ENCODE measurements at places on chromosomes 13 and 19.

DNA sequence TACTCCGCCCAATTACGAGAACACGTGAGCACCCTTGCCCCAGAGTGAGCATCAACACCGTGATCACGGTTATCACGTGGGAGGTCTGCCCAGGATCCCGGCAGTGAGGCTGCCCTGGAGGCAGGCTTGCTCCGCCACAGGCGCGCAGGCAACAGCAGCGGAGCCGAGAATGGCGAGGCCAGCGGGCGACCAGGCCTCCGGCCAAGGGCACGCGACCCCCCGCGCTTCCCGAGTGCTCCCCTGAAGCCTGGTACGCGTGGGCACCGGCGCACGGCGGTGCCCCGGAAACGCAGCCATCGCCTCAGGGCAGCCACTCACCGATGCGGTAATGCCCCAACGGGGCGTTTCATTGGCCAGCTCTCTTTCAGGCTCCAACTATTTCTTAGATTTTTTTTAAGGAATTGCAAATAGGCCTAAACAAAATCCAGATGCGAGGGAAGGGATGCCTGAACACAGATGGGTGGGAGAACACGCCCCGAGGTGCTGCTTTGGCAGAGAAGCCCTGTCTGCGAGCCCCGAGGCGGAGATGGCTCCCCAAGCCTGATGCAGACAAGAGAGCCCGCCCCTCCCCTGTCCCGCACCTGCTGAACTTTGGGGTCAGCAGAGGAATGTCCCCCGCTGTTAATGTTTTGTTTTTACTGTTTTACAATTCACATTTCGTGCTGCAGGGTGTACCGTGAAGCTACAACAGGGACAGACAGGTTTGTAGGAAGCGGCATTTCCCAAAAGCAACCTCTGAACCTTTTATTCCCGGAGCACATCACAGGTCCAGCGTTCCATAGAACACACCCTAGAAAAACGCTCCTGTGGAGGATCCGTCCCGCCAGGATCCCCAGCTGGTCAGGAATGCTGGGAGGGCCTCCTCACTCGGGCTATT lies 132.7 kb downstream of the ZDHHC20 start:
- peak; percentile 23 for DNase-seq

GRCh38 chr13:79043208-79043607 lies 362.8 kb downstream of the RBM26 start:
- no peak for DNase-seq

DNA sequence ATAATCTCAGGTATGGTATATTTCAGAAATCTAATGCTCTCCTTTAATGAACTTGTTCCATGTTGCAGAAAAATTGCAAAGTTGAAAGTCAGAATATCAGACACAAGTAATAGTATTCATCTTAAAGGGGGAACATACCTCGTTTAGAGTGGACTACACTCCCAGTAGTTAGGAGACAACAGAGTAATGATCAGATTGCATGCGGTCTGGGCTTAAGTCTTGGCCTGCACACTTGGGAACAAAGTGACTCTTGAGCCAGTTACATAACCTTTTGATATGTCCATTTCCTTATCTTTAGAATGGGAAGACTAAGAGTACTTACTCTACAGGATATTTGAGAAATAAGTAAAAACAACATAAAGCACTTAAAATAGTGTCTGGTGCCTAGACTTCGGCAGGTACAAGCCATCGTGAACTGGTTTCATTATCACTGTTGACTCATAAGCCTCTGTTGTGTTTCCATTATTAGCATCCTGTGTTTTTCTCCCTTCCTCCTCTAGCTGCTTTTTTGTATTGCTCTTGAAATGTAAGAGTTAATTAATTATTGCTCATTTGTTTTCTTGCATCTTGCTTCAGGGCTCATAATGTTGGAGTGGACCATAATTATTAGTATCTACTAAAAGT lies 53.0 kb downstream of the DPY19L3 start:
- peak; percentile 26 for DNase-seq

DNA sequence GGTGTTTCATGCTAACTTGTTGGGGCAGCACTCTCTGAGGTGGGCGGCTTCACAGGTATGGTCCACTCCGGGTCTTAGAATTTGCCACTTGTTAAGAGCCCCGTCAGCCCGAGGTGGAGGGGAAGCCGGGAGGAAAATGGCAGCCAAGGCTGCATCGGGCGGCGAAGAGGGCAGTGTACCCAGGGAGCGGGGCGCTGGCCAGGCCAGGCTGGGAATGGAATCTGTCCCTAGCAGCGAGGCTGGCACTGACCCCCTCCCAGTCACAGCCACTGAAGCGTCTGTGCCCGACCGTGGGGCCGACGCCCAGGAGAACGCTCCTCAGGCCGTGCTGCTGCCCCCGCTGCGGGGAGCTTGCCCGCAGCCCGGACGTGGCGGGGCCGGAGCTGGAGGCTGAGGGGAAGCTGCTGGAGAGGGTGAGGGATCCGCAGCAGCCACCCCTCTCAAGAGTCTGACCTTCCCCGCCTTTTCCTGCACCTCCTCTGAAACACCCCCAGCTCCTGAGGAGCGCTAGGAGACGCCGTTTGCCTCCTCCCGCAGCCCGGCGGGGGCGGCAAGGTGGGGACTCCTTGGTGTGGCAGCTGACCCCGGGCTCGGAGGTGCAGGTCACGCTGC lies 313.8 kb upstream of the SPRY2 start:
- DNase-seq, result peak; percentile 9

GRCh38 chr13:21256351-21256761 lies 79.9 kb downstream of the MRPL57 start:
- no peak for DNase-seq

GRCh38 chr13:110138010-110138699 lies 168.8 kb downstream of the COL4A1 start:
- peak; percentile 83 for DNase-seq

DNA sequence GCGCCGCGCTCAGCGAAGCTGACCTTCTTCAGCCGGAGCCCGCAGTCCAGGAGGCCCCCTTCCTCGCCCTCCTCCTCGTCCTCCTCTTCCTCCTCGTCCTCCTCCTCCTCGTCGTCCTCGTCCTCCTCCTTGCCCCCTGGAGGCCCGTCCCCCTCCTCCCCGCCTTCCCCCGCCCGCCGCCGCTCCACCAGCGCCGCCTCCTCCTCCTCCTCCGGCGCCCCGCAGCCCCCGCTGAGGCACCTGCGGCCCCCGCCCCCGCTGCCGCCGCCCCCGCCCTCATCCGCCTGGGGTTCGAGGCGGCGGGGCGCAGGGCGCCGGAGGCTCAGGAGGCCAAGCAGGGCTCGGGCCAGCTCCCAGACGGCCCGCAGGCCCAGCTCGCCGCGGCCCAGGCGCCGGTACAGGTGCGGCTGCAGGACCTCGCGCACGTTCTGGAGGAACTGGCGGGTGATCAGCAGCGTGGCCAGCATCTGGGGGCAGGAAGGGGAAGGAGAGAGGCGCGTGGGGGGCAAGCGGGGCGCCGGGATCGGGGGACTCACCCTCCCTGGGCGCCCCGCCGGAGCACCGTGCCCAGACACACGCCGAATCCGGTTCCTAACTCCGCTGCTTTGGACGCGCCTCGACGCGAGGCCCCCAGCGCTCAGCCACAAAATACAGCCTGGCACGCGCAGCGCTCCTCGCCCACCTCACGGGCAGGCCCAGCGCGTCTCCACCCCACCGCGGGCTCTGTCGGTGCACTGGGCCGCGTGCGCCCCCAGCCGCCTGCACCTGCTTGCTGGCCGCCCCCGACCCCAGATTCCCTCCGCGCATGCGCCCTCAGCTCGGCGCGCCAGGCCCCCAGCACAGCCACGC lies 5.9 kb downstream of the ANO8 start:
- no peak for DNase-seq

GRCh38 chr13:99385940-99386339 lies 78.7 kb upstream of the GPR183 start:
- DNase-seq, result no peak

GRCh38 chr13:103451656-103452055 lies 385.4 kb upstream of the SLC10A2 start:
- no peak for DNase-seq

DNA sequence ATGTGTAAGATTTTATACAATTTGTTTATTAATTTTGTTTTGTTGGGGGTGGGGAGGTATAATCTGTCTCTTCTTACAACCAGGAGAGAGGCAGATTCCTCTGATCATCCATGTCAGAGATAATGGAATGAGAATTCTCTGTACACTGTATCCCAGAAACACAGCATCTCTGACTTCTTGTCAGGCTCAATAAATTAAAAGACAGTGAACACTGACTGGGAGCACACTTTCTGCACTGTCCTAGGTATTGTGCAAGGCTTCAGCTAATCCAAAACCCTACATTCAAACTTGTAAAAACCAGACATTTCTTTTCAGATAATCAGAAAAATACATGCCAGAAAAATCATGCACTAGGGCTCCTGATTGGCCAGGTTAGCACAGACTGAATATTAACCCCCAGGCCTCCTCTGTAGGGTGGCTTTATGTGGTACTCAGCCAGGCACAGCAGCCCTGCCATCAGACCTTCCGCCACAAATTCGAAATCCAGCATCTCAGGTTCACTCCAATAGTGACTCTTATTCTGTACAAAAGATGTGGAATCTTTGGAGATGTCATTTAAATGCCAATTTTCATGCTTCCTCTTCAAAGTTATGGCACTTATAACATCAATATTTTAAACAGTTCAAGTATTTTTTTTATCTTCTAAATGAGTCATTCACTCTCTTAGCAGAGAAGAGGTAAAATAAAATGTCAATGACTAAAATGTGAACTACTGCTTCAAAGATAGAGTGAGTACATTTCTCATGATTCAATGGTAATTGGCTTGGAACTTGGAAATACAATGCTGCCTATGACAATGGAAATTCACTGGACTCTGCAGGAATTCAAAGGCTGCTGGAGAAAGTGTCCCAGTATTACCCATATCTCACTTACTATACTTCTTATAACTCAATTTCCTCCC lies 211.5 kb downstream of the KLF12 start:
- no peak for DNase-seq

DNA sequence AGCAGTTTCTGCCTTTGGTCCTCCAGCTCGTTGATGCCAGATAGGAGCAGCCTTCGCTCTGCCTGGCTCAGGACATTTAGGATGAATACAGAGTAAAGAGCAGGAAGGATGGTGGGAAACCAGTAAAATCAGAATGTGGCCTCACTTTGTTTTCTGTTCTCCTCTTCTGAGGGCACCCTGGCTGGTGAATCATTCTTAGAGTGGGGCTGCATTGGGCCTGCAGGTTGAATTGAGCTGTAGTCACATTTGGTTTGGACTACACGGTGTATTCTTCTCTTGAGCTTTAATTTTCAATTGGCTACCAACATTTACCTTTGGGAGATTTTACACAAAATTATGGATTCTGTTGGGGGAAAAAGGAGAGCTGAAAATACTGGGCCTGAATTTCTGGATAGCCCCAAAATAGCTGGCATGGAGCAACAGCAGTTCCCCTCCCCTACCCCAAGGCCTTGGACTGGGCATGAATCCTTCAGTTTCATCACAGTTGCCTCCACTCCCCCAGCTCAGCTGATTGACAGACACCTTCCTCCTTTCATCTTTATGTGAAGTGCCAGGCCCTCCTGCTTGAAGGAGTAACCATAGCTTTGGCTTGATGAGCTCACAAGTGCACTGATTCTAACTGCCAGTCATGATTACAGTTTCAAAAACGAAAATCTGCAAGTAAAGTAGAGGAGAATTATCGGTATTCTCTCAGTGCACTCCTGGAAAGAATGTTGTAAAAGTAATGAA lies 24.3 kb downstream of the ERCC5 start:
- DNase-seq, result no peak

DNA sequence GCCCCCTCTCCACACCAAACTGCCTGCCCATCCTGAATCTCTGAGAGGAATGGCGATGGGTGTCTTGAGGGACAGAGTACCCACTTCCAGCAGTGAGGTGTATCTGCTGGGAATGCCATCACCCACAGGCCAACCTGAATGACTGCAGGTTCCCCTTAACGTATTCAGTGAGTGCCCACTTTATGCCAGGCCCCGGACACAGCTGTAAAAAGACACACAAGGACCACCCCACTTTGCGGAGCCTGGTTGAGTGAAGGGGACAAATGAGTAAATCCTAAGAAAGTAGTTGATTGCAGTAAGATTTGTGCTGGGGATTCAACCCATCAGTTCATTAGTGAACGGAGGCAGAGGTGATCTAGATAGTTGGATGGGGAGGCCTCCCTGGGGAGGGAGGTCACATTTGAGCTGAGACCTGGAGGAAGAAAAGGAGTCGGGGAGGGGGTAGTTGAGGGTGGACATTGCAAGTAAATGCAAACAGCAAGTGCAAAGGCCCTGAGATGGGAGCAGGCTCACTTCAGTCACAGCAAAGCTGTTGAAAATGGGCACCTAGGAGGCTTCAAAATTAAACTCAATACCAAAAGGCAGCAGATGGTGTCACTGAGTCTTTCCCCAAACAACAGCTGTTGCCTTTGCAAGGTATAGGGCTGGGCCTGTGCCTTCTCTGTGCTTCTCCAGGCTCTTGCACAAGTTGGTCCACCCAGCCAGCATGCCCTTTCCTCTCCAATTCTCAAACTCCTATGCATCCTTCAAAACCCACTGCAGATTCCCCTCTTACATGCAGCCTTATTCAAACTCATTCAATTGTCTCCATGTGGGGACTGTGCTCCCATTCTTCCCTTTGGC lies 4.3 kb downstream of the GDF15 start:
- no peak for DNase-seq

GRCh38 chr13:106484537-106485193 lies 50.8 kb downstream of the EFNB2 start:
- DNase-seq, result no peak

DNA sequence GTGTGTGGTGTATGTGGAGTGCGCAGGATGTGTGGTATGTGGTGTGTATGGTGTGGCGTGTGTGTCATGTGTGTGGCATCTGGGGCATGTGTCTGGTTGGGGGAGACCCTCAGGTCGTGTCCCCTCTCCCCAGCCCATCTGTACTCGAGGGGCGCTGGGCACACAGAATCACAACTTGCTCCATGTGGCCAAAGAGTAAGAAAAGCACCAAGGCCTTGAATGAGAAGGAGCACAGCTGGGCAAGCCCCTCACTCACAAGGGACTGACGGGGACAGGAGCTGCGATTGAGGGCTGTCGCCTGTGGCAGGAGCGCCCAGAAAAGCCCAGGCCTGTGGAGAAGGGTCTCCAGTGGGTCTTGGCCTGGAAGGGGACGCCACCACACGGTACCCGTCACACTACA lies 62.8 kb downstream of the PEPD start:
- no peak for DNase-seq

GRCh38 chr19:47020992-47021496 lies 1.4 kb downstream of the NPAS1 start:
- DNase-seq, result no peak

DNA sequence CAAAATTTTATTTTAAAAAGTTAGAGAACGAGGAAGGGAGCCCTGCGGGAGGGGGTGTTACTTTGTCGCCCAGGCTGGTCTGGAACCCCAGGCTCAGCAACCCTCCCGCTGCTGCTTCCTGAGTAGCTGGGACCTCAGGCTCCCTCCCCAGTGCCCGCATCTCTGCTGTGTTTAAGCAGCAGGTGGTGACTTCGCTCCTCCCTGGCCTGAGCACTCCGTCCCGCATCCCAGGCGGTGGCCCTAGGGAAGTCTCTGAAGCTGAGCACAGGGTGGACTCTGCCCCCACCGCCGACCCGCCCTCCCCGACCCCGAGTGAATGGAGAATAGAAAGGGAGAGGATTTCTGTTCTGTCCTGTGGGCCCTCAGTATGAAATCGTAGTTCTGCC lies 30.5 kb downstream of the ZNF701 start:
- DNase-seq, result no peak

GRCh38 chr19:5128251-5128935 lies 159.5 kb downstream of the KDM4B start:
- DNase-seq, result peak; percentile 61

Data from A172 (cell line).